ENCODE measurements at places on chromosomes 4 and X.

- no peak overlapping the region for H3K4me3 ChIP-seq
- H3K36me3 ChIP-seq: peaks cover 2% of the 10 kb centered on the region
- no peak for DNase-seq
- H3K27me3 ChIP-seq: no peaks in the 10 kb centered on the region
These were observed 586.4 kb downstream of the PRR32 start for GRCh38 chrX:127405946-127406345.

GRCh38 chr4:140115140-140115539 is 38.8 kb downstream of the MAML3 start:
- no peaks in the 10 kb centered on the region for H3K36me3 ChIP-seq
- DNase-seq: no peak
- H3K4me3 ChIP-seq: peak overlapping the region; percentile 30
- H3K27ac ChIP-seq: peak overlapping the region; percentile 2

DNA sequence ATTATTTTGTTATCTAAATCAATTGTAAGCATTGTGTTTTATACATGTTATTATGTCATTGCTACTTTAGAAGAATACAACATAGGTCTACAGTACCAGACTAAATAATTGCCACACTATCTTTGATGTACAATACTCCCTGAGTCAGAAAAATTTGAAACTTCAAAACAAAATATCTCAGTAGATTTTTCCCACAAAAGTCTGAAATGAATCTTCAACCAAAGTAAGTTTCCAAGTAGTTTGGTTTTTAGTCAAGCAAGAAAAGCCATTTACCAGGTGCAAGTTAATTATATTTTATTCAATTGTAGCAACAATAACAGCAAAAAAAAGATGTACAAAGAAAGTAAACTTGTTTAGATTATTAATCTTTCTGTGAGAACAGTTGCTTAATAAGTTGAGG is 11.4 kb upstream of the PARM1 start:
- no peaks in the 10 kb centered on the region for H3K27me3 ChIP-seq
- H3K27ac ChIP-seq: no peak overlapping the region
- no peaks in the 10 kb centered on the region for H3K4me1 ChIP-seq

GRCh38 chr4:47213971-47214370 is 182.6 kb downstream of the GABRB1 start:
- H3K4me1 ChIP-seq: no peaks in the 10 kb centered on the region
- H3K27ac ChIP-seq: no peak overlapping the region
- DNase-seq: no peak
- H3K36me3 ChIP-seq: no peaks in the 10 kb centered on the region
- no peak overlapping the region for H3K4me3 ChIP-seq

DNA sequence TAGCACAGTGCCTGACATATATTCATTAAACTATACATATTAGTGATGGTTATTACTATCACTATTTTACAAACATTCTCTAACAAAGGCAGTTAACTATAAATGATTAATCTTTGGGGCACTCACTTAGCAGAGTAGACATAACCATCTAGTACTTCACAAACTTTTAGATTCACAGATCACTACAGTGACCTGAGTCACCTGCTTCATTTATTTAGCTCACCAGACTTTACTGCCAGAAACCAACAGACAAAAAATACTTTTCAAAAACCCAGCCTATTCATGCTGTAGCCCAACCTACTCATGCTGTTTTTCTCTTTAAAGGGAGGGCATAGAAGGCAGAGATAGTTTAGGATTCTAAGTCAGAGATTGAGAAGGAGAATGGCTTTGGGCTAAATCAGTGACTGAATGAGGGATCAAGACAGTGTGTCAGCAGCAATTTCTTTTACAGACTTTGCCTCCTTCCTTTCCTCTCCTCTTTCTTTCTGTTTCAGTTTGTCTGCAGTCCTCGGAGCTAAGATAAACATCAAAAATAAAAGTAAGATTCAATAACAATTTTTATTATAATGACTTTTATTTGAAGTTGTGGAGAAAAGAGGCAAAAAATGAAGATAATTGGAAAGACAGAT is 34.7 kb upstream of the PDE5A start:
- H3K27me3 ChIP-seq: peaks cover 27% of the 10 kb centered on the region
- H3K27ac ChIP-seq: no peak overlapping the region
- no peak overlapping the region for H3K4me3 ChIP-seq
- no peak for DNase-seq

GRCh38 chr4:106971636-106972035 is 64.5 kb downstream of the DKK2 start:
- no peak overlapping the region for H3K4me3 ChIP-seq
- H3K36me3 ChIP-seq: no peaks in the 10 kb centered on the region
- no peaks in the 10 kb centered on the region for H3K4me1 ChIP-seq
- no peak overlapping the region for H3K27ac ChIP-seq
- no peak for DNase-seq
- no peaks in the 10 kb centered on the region for H3K27me3 ChIP-seq

DNA sequence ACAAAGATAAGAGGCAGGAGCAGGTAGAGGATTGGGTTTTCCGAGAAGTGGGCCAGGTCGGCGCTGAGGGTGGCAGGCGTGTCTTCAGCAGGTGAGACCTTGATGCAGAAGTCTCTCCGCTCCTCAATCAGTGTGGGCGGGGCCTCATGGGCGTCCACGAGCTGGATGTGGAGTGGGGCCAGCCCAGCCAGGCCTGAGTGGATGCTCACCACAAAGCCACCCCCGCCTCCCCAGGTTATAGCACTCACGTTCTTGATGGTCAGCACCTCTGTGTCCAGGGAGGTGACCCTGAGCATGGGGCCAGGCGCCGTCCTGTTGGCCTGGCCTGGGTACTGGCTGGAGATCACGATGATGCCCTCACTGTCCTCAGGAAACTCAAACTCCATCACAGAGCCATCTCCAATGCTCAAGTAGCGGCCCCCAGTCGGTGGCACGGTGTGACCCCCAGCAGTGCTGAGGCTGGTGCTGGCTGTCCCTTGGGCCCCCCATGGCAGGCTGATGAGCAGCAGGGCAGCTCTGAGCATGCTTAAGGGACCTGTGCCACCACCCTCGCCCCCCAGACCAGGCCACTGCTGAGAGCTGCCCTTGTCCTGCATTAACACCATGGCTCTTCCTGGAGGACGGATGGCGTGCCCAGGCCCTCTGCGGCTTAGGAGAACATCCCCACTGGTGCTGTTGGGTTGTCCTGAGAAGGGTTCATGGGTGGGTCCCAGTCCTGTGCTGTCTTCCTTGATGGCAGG is 1.9 kb downstream of the SLC10A3 start:
- H3K4me1 ChIP-seq: peaks cover 15% of the 10 kb centered on the region
- peak overlapping the region; percentile 3 for H3K27ac ChIP-seq
- no peaks in the 10 kb centered on the region for H3K27me3 ChIP-seq
- no peak for DNase-seq

GRCh38 chr4:156628858-156629257 is 342.7 kb downstream of the PDGFC start:
- DNase-seq: no peak
- no peaks in the 10 kb centered on the region for H3K27me3 ChIP-seq
- H3K27ac ChIP-seq: no peak overlapping the region
- H3K4me3 ChIP-seq: no peak overlapping the region
- no peaks in the 10 kb centered on the region for H3K36me3 ChIP-seq

- H3K27me3 ChIP-seq: no peaks in the 10 kb centered on the region
- no peak overlapping the region for H3K27ac ChIP-seq
- no peak overlapping the region for H3K4me3 ChIP-seq
- peaks cover 10% of the 10 kb centered on the region for H3K36me3 ChIP-seq
- H3K4me1 ChIP-seq: peaks cover 20% of the 10 kb centered on the region
These were observed 15.1 kb downstream of the PRIMPOL start for GRCh38 chr4:184664445-184665210.

DNA sequence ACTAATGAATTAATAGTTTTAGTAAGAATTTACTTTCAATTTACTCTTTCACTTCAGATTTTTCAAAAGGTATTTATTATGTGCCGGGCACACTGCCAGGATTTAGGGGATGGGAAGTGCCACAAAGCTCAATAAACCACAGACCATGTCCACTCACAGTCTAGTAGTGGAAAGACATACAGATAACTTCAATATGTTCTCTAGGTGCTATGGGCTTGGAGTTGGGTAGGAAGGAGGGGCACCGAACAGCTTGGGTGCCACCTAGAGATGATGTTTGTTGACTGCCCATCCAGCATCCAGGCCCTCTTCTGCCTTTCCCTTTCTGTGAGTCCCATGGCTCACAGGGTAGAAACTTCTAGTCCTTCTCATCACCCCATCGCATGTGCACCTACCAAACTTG is 17.8 kb downstream of the MFAP3L start:
- no peaks in the 10 kb centered on the region for H3K36me3 ChIP-seq
- H3K4me1 ChIP-seq: peaks cover 5% of the 10 kb centered on the region
- H3K4me3 ChIP-seq: no peak overlapping the region
- DNase-seq: no peak
- no peaks in the 10 kb centered on the region for H3K27me3 ChIP-seq
- H3K27ac ChIP-seq: no peak overlapping the region

DNA sequence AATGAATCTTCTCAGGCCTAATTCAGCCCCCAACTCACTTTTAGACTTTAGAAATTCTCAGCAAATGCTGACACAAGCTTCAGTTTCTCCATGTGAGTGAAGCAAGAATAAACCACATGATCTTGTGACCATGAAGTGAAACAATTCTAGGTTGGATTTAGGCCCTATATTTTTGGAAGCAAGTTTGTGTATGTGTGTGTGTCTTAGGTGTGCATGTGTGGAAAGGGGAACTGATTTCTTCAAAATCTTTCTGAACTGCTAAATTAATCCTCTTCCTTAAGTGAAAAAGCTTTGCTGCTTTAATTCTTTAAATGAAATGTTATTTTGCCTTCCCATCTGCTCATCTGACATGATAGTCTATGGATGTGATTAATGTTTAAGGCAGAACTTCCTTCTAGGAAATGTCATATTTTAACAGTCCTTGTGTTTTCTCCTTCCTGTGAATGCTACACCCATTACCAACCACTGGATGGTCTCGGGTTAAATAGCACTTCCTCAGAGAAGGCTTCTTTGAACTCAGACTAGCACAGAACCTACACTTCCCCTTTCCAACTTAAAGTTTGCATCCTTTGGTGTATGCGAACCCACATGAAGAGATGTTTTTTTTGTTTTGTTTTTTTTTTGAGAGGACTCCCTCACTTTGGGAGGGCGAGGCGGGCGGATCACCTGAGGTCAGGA is 1.2 kb upstream of the TMEM144 start:
- H3K27me3 ChIP-seq: peaks cover 20% of the 10 kb centered on the region
- peaks cover 22% of the 10 kb centered on the region for H3K4me1 ChIP-seq
- H3K27ac ChIP-seq: no peak overlapping the region
- H3K36me3 ChIP-seq: no peaks in the 10 kb centered on the region

DNA sequence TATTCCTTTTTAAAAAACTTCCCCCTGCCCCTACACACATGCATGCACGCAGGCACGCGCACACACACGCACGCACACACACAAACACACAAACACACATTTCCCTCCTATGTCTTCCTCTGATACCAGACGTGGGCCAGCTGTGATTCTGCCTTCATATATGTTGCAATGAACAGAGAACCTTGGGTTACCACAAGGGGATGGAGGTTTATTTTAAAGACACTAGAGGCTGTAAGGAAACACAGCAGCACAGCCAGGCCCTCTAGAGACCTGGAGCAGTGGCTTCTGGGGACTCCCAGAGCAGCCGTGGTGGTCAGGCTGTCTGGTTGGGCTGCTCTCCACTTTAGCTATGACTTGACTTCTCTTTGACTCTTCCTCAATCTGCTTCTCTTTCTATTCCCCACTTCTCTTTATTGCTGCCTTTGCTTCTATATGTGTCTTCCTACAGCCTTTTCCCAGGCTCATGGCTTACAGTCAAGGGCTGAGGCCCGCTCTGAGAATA is 3.2 kb upstream of the TLR10 start:
- H3K4me1 ChIP-seq: peaks cover 5% of the 10 kb centered on the region
- no peaks in the 10 kb centered on the region for H3K27me3 ChIP-seq
- H3K36me3 ChIP-seq: peaks cover 3% of the 10 kb centered on the region

- no peak overlapping the region for H3K4me3 ChIP-seq
- no peak overlapping the region for H3K27ac ChIP-seq
- no peaks in the 10 kb centered on the region for H3K4me1 ChIP-seq
- H3K27me3 ChIP-seq: no peaks in the 10 kb centered on the region
- DNase-seq: no peak
These were observed 33.8 kb downstream of the FAM13A start for GRCh38 chr4:89023140-89023539.

GRCh38 chr4:128384091-128384520 is 96.5 kb upstream of the PGRMC2 start:
- DNase-seq: no peak
- H3K27ac ChIP-seq: no peak overlapping the region
- H3K36me3 ChIP-seq: no peaks in the 10 kb centered on the region
- no peaks in the 10 kb centered on the region for H3K27me3 ChIP-seq

DNA sequence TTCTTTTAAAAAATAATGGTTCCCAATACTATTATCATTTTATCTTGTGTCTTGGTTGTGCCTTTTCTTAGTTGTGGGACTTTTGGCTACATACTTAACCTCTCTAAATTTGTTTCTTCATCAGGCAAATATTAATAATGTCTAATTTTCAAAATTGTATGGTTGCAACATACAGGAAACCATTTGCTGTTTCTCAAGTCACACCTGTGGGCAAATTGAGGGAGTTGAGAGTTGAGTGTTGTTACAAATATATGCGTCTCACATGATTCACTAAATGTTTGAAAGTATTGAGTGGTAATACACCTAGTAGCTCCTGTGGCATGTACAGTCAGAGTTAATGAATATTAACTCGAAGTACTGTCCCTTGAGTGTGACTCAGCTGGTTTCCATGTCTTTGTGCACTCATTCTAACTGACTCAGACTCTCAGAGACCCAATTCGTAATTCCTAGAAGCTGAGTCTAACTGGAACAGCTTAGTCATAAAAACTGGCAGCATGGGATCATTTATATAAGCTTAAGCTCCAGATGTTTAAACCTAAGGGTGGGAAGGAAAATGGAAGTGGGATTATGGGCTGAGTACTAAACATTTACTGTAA is 802.4 kb downstream of the TRIML1 start:
- no peak overlapping the region for H3K27ac ChIP-seq
- H3K27me3 ChIP-seq: no peaks in the 10 kb centered on the region
- H3K4me3 ChIP-seq: no peak overlapping the region
- no peaks in the 10 kb centered on the region for H3K4me1 ChIP-seq
- no peak for DNase-seq
- H3K36me3 ChIP-seq: no peaks in the 10 kb centered on the region

DNA sequence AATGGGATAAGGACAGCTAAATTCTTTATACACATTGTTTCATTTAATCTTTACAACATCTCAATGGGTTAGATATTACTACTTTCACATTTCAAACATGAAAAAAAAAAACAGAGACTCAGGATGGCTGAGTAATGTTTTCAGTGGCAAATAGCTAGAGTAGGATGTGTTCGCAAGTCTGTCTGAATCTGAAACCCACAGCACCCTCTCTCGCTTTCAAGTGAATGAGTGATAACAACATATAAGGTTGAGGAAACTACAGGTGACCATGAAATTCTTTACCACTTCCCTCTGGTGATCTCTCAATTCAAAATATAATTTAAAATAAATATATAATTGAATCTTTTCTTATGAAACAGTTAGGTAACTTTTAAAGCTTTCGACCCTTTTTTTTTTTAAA is 162.6 kb downstream of the PRR32 start:
- no peak for DNase-seq
- no peak overlapping the region for H3K27ac ChIP-seq
- H3K4me3 ChIP-seq: no peak overlapping the region
- no peaks in the 10 kb centered on the region for H3K36me3 ChIP-seq

Data from activated T-cell treated with anti-CD3 and anti-CD28 coated beads, Interleukin-2, amount 50 U/mL, for 72 hours (primary cell).